ENCODE measurements at places on chromosomes 12 and 14.

GRCh38 chr14:105247026-105247425 lies 1.3 kb upstream of the BTBD6 start:
- no peak for DNase-seq
- H3K4me1 ChIP-seq = no peaks in the 10 kb centered on the region
- no peak overlapping the region for H3K4me3 ChIP-seq
- H3K36me3 ChIP-seq = peaks cover 14% of the 10 kb centered on the region
- H3K27me3 ChIP-seq = no peaks in the 10 kb centered on the region
- no peak overlapping the region for H3K27ac ChIP-seq

- H3K4me1 ChIP-seq = no peaks in the 10 kb centered on the region
- no peak overlapping the region for H3K4me3 ChIP-seq
- no peak overlapping the region for H3K27ac ChIP-seq
- no peaks in the 10 kb centered on the region for H3K36me3 ChIP-seq
- H3K27me3 ChIP-seq = no peaks in the 10 kb centered on the region
- DNase-seq = no peak
These were observed 171.5 kb downstream of the SLC15A4 start for GRCh38 chr12:128652136-128652751.

DNA sequence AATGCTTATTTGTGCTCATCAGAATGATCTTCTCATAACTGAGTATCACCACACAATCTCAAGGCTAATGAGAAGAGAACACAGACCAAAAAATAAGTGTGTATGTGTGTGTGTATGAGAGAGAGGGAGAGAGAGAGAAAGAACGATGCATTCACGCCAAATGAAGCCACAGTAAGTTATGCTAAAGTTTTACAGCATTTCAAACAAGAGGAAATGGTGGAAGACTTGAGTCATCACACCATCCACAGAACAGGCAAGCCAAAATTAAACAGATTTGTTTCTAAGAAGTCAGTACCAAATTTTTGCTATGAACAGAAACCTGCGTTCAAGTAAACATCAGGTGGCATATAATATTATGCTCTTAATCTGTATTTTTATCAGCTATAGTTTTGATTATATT lies 141.2 kb downstream of the MED13L start:
- no peaks in the 10 kb centered on the region for H3K36me3 ChIP-seq
- no peaks in the 10 kb centered on the region for H3K27me3 ChIP-seq
- H3K27ac ChIP-seq = no peak overlapping the region
- peaks cover 24% of the 10 kb centered on the region for H3K4me1 ChIP-seq

DNA sequence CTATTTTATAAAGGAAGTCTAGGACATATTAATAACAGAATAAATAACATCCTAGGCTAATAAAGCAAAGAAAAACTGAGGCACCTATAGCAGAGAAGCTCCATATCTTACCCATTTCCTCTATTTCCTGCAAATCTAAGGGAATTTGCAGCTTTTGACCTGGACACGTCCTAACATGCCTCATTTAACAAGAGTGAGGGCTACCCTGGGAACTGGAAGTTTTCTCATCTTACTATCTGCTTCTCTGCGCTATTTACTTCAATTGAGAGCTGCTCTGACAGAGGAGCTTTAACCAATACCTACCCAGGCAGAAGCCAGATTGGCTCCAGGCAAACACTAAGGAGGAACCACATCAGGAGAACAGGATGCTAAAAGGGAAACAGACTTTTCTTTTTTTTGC lies 5.7 kb downstream of the YBX3 start:
- H3K27me3 ChIP-seq = no peaks in the 10 kb centered on the region
- H3K4me3 ChIP-seq = no peak overlapping the region
- H3K36me3 ChIP-seq = peaks cover 32% of the 10 kb centered on the region
- DNase-seq = no peak
- peak overlapping the region; percentile 1 for H3K27ac ChIP-seq

DNA sequence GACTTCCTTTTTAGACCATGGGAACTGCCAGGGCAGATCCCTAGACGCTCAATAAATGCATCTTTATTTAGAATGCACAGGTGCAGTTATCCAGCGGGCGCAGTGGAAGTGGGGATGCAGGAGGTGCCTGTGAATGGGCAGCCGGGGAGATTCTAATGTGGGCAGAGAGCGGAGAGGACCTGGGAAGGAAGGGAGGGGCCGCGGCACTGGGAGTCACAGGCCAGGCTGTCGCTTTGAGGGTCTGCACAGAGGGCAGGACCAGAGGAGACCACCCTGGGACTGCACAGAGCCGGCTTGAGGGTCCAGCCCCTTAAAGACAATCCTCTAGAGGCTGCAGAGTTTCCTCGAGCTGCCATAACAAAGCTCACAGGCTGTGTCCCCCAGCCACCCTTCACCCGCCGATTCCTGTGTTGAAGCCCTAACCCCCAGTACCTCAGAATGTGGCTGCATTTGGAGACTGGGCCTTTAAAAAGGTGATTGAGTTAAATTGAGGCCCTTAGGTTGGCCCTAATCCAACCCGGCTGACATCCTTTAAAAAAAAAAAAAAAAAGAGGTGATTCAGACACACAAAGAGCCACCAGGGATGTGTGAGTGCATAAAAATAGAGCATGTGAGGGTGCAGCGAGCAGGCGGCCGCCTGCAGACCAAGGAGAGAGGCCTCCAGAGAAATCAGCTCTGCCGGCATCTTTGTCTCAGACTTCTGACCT lies 44.4 kb upstream of the PPP2R5C start:
- H3K4me1 ChIP-seq = no peaks in the 10 kb centered on the region
- no peak overlapping the region for H3K27ac ChIP-seq

GRCh38 chr14:77270361-77271112 lies 469 bp downstream of the NGB start:
- DNase-seq = no peak
- peak overlapping the region; percentile 37 for H3K4me3 ChIP-seq
- no peak overlapping the region for H3K27ac ChIP-seq
- no peaks in the 10 kb centered on the region for H3K36me3 ChIP-seq
- no peaks in the 10 kb centered on the region for H3K27me3 ChIP-seq
- H3K4me1 ChIP-seq = no peaks in the 10 kb centered on the region

DNA sequence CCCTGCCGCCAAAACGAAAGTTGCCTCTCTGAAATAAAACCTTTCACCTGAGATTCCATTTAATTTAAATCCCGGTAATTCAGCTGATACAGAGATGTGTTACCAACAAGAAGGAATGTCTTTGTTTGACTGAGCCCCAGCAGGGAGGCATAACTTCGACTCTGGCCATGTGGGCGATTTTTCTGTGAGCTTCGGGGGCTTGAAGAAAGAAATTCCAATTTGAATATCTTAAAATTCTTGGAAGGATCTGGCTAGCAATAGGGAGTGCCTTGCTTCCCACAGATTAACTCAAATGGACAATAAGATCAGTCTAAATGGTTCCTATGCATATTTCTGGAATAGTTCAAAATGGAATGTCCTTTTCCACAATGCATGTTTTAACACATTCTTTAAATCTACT lies 252.5 kb upstream of the TMPO start:
- no peaks in the 10 kb centered on the region for H3K27me3 ChIP-seq
- no peak for DNase-seq
- H3K4me1 ChIP-seq = no peaks in the 10 kb centered on the region
- H3K27ac ChIP-seq = no peak overlapping the region

- no peaks in the 10 kb centered on the region for H3K27me3 ChIP-seq
- DNase-seq = no peak
- no peak overlapping the region for H3K4me3 ChIP-seq
- H3K27ac ChIP-seq = no peak overlapping the region
- H3K4me1 ChIP-seq = no peaks in the 10 kb centered on the region
These were observed 141.8 kb upstream of the G2E3 start for GRCh38 chr14:30417121-30417520.

- no peaks in the 10 kb centered on the region for H3K27me3 ChIP-seq
- no peaks in the 10 kb centered on the region for H3K36me3 ChIP-seq
- no peaks in the 10 kb centered on the region for H3K4me1 ChIP-seq
- DNase-seq = no peak
- no peak overlapping the region for H3K27ac ChIP-seq
These were observed 30.3 kb downstream of the CCDC59 start for GRCh38 chr12:82327861-82328260.

- no peaks in the 10 kb centered on the region for H3K4me1 ChIP-seq
- no peaks in the 10 kb centered on the region for H3K36me3 ChIP-seq
- DNase-seq = no peak
These were observed 267.1 kb upstream of the FOXN3 start for GRCh38 chr14:89684139-89684538.

DNA sequence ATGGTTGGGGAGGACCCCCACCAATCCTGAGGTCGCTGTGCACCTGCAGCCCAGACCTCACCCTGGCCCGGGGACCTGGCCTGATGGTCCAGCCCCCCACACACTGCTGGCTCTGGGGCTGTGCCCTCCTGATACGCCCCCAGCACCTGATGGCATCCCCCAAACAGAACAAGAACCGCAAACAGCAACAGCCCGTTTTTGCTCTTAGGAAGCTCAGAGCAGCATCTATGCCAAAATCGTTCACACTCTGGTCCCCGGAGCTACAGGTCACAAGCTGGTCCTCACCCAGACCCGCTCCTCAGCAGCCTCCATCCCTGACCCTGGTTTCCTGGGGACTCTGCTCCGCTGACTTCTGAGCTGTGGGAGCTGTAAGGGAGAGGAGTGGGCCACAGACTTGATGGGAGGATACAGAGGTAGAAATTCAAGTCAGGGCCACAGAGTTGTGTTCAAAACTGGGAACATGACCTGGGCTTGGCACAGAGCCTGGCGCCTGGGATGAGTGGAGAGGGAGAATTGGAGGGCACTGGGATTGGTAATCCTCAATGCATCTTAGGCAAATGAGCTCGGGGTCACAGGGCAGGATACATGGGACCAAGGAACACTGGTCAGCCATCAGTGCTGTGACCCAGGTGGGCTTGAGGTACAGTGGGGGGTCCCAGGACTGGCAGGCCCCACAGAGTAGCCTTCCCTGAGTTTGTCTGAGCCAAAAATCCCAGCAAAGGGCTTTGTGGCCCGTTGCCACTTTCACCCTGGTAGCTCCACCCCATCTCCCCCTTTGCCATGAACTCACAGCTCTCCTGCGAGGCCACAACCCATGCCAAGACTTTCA lies 170.9 kb upstream of the RTL1 start:
- H3K36me3 ChIP-seq = no peaks in the 10 kb centered on the region
- no peaks in the 10 kb centered on the region for H3K4me1 ChIP-seq
- no peaks in the 10 kb centered on the region for H3K27me3 ChIP-seq
- H3K27ac ChIP-seq = no peak overlapping the region
- no peak overlapping the region for H3K4me3 ChIP-seq

DNA sequence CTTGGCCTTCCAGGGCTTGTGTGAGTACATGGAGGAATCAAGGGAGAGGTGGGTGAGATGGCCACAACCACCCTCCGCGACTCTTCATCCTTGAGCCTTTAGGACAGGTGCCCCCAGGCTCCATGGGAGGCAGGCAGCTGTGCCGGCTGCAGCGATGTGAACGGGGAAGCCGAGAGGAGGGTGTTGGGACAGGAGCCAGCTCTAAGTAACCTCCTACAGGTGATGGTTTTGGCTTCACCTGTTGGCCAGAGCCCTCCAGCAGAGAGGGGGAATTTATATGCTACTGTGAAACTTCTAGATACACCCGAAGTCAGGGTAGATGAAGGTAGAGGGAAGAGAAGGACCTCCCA lies 132.2 kb upstream of the HIF1A start:
- no peak overlapping the region for H3K27ac ChIP-seq
- no peaks in the 10 kb centered on the region for H3K27me3 ChIP-seq
- no peaks in the 10 kb centered on the region for H3K36me3 ChIP-seq
- peak; percentile 62 for DNase-seq
- H3K4me1 ChIP-seq = peaks cover 44% of the 10 kb centered on the region

- peaks cover 8% of the 10 kb centered on the region for H3K36me3 ChIP-seq
- H3K27me3 ChIP-seq = no peaks in the 10 kb centered on the region
- H3K4me1 ChIP-seq = peaks cover 4% of the 10 kb centered on the region
- H3K4me3 ChIP-seq = no peak overlapping the region
- DNase-seq = no peak
These were observed 10.5 kb upstream of the STAC3 start for GRCh38 chr12:57261428-57261865.

GRCh38 chr12:52862023-52862422 lies 13.2 kb upstream of the KRT78 start:
- no peak overlapping the region for H3K4me3 ChIP-seq
- H3K36me3 ChIP-seq = no peaks in the 10 kb centered on the region
- H3K4me1 ChIP-seq = no peaks in the 10 kb centered on the region
- H3K27ac ChIP-seq = no peak overlapping the region

DNA sequence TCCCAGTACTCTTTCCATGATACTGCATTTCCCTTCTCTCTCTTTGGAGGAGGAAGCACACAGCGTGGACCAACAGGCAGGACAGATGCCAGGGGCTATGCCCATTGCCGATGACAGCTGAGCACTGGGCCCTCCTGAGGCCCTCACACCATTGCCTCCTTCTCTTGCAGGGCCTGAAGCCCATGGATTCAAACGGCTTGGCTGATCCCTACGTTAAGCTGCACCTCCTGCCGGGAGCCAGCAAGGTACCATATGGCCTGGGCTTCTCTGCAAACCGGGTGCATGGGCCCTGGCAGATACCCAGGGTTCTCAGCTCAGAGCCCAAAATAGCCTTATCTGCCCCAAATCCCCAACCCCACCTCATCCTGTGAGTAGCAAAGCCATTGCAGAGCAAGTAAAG lies 25.2 kb upstream of the OAS1 start:
- no peaks in the 10 kb centered on the region for H3K4me1 ChIP-seq
- no peak for DNase-seq
- H3K27me3 ChIP-seq = no peaks in the 10 kb centered on the region
- no peak overlapping the region for H3K4me3 ChIP-seq

DNA sequence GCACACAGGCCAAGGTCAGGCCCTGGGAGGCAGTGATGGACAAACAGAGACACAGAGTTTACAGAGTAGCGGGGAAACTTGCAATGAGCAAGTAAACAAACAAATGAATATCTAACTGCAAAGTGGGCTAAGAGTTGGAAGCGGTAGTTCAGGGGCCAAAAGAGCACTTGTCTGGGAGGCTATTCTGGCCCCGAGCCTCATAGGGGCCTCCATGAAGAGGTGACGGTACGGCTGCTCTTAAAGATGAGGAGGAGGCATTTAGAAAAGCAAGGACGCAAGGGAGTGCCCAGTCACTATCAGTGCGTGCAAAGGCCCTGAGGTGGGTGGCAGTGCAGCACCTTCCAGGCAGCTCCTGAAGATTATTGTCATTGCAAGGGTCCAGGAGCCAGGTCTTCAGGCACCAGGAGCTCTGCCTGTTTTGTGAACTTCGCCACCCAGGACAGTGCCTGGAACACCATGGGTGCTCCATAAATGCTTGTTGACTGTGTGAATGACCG lies 4.4 kb upstream of the TMEM119 start:
- no peak overlapping the region for H3K4me3 ChIP-seq
- H3K36me3 ChIP-seq = no peaks in the 10 kb centered on the region
- no peaks in the 10 kb centered on the region for H3K4me1 ChIP-seq
- no peak for DNase-seq
- H3K27me3 ChIP-seq = no peaks in the 10 kb centered on the region
- no peak overlapping the region for H3K27ac ChIP-seq

GRCh38 chr12:89356069-89356665 lies 3.9 kb upstream of the DUSP6 start:
- H3K27ac ChIP-seq = no peak overlapping the region
- H3K36me3 ChIP-seq = no peaks in the 10 kb centered on the region

DNA sequence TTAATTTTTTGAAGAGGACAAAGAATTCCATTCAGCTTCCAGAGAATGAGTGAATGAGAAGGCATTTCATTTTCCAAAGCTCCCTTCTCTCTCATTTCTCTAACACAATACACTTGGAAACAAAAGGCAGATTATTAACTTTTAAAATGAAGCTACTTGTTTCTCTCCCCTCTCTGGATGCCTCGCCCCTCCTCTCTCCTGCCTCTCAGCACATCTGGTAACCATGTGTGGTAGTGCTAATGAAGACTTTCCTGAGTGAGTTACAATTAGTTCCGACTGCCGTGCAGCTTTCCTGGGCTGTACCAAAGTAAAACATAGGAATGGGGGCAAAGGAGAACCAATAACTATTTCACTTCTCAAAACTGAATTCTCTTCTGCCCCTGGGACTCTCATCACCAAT lies 84.7 kb upstream of the SOX5 start:
- no peaks in the 10 kb centered on the region for H3K4me1 ChIP-seq
- no peaks in the 10 kb centered on the region for H3K36me3 ChIP-seq
- no peak for DNase-seq
- H3K27ac ChIP-seq = no peak overlapping the region
- no peak overlapping the region for H3K4me3 ChIP-seq
- no peaks in the 10 kb centered on the region for H3K27me3 ChIP-seq

Measured in pancreas (tissue), 10 donors.